Stimulated activated CD4-positive, alpha-beta T cell treated with anti-CD3 and anti-CD28 coated beads, Interleukin-1b, Interleukin-23, amount 100 ng/mL, for 1 hour (primary cell): ENCODE measurements at places on chromosomes 7 and 10.

- DNase-seq = no peak
Measured at GRCh38 chr7:21089653-21090052, 303.0 kb upstream of the SP8 start.

DNA sequence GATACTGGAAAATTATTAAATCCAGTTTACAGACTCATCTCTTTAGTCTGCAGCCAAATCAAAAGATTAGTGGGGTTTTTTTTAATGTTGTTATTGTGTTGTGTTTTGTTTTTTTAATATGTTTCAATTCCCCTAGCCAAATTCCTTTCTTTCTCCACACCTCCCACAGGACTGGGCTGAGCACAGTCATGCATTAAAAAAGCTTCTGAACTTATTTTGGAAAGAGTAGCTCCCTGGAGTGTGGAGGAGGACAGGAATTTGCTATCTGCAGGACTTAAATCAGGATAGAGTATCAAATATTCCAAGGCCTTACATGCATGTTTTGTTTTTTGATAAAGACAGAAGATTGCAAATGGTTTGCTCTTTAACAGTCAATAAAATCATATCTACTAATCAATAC lies 90.7 kb downstream of the GNAI1 start:
- no peak for DNase-seq

DNA sequence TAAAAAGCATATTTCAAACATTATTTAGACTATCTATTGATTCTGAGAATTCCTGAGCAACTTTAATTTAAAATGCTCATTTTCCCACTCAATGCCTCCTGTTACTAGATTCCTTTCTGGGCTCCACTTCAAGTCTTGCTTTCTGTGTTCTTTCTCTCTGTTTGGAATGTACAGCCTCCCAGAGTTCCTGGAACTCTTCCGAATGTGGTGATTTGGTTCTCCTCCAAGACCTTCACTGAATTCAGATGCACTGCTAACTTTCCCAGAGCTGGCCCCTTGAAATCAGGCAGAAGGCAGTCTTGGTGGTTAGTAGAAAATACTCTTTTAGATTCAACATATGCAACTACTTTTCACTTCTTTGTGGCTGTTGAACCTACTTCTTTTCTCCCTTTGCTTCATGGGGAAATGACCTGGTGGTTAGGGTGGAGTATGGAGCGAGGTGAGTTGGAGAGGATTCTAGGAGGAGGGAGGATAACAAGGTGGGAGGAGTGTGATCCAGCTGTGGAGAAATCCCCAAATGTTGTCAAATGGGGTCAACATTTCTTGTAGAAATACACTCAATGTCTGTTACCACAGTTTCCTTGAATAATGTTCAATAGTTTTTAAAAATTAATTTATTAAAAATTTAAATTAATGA lies 27.9 kb upstream of the CCDC7 start:
- no peak for DNase-seq

DNA sequence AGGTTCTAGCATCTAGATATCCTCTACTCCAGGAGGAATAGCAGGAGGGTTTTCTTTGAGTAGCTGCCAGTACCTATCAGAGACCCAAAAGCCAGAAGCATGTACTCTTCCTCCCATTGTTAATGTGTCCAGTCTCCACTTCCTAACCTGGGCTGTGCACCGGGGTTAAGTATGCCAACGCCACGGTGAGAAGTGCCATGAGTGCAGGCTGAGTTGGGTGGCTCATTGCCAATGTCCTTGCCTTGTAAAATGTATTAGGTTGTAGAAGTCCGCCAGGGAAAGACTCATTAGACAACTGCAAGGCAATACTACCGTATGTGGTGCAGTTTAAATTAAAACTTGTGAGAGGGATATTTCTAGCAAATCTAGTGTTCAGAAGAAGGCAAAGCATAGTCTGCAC lies 55.0 kb upstream of the PRR15 start:
- no peak for DNase-seq

GRCh38 chr10:21724687-21725367 lies 190.8 kb downstream of the MLLT10 start:
- DNase-seq = no peak

GRCh38 chr7:85150624-85151023 lies 36.2 kb downstream of the SEMA3D start:
- no peak for DNase-seq

DNA sequence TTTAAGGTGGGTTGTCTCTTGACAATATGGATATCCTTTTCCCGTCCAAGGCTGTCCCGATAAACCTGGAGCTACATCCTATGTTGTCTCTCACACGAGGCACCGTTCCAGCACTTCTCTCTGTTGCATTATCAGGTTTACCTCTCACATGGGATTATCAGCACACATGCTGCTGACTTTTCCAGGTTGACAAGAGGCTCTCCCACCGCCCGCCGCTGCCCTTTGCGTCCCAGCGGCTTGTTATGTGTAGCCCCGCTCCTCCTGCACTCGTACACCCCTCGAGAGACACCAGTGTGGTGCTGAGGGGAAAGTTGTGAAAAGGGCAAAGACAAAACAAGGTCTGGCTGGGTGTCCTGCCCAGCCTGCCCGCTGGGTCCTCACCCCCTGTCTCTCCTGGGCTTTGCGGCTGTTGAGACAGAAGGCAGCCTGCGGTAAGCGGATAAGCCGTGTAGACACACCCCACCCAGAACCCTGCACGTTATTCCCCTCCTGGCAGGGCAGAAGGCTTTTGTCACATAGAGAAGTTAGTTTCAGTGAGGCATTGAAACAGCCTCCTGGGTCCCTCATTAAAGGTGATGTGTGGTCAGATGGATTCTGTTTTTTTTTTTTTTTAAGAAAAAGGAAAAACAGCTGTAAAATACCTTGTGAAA lies 38.7 kb downstream of the UBE3C start:
- DNase-seq = no peak

DNA sequence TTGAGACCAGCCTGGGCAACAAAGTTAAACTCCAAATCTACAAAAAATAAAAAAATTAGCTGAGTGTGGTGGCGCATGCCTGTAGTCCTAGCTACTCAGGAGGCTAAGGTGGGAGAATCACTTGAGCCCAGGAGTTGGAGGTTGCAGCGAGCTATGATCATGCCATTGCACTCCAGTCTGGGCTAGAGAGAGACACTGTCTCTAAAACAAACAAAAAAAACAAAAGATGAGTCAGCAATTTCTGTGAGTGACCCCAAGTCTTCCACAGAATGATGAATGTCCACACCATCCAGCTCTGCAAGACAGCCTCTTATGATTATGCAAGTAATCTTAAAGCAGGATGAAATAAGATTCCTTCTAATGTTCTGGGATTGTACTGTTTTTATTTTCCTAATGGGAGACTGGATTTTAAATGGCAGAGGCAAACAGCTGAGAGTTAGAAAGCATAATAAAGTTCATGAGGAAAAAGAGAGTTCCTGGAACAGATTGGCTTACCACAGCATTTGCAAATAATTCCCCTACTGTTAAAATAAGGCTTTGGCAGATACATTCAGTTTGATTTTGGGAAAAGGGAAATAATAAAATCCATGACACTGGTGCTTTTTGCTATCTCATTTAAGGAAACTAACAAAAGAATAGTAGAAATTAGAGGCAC lies 18.9 kb upstream of the PRKAR2B start:
- DNase-seq = no peak

- no peak for DNase-seq
Measured at GRCh38 chr7:45129181-45129800, 17.8 kb upstream of the TBRG4 start.

- DNase-seq = no peak
Measured at GRCh38 chr7:30710669-30711068, 28.4 kb upstream of the CRHR2 start.

- no peak for DNase-seq
Measured at GRCh38 chr7:1421020-1421790, 38.1 kb downstream of the MICALL2 start.

GRCh38 chr10:60877061-60877776 lies 66.8 kb downstream of the RHOBTB1 start:
- no peak for DNase-seq

DNA sequence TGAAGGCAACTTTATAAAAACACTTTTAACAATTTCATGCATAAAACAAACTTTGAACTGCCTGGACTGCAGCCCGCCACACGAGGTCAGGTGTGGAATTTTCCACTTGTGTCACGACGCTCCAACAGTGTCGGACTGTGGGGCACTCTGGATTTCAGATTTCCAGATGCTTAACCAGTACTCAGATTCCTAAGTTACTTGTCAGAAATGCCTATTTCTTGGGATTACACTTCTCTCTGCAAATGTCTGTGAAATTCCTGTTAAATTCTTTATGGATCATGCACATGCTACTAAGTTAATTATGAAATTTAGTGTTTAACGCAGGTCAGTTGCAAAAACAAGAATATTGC lies 473 bp upstream of the GPER1 start:
- no peak for DNase-seq

DNA sequence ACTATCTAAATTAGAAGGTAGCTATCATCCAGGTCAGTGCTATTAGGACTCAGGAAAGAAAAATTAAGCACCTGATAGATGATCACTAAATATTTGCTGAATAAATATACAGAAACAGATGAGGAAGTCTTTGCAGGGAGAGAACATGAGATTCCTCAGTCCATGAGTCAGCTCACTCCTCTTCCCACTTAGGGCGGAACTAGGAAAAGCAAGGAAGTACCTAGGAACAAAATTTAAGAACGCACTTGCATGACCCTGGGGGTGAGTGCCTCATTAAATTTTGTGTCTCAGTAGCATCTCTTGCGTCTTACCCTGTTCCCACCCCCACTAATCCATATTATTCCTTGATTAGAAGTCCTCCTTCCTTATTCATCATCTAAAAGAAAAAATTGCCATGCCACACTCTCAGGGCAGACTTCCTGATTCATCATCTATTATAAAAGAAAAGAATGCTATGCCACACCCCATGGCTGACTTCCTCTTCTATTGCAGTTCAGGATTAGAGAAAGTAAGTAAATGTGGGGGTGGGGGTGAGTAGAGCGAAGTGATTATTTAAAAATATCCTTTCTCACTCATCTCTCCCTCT lies 208.8 kb downstream of the THSD7A start:
- no peak for DNase-seq

DNA sequence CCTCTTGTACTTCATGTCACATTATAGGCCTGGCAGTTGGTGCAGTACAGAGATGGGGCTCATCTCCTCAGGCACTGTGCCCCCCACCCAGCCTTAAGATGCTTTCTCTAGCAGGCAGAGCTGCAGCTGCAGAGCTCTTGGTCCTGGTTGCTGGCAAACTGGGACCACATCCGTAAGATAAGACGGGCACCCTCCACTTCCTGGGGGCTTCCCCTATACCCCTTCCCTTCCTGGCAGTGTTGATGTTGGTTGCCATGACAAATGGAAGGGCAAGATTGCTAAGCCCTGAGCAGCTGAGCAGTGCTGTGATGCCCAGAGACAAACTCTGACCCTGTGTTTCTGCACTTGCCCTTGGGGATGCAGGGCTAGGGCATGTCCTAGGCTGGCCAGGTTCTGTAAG lies 103.4 kb upstream of the ANLN start:
- DNase-seq = no peak
